ENCODE measurements at places on chromosomes 2 and 18. TPM values are rescaled to one million over a fixed set of nuclear protein-coding genes. Genes with fewer than 3 reads are reported as not detected.

DNA sequence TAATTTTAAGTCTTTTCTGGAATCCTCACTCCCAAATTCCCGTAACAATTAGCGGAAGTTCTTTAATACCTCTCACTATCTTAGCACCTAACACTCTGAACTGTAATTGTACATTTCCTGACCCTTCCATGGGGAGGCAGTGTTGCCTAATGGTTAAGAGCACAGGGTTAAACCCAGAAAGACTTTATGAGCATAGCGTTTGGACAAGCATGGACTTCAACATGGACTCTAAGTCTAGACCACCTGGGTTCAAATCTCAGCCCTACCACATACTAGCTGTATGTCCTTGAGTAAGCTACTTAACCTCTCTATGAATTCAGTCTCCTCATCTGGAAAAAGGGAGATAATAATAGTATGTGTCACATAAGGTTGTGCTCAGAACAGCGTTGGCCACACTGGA, 13.0 kb downstream of the ANTXR1 start:
- H3K4me3 ChIP-seq, result no peak overlapping the region
- no peaks in the 10 kb centered on the region for H3K36me3 ChIP-seq
- no peaks in the 10 kb centered on the region for H3K4me1 ChIP-seq
- DNase-seq, result peak; percentile 24
- no peaks in the 10 kb centered on the region for H3K27me3 ChIP-seq

- DNase-seq, result no peak
- H3K27me3 ChIP-seq, result no peaks in the 10 kb centered on the region
- H3K4me3 ChIP-seq, result peak overlapping the region; percentile 0
- H3K4me1 ChIP-seq, result no peaks in the 10 kb centered on the region
- peaks cover 16% of the 10 kb centered on the region for H3K36me3 ChIP-seq
These were observed 23.5 kb downstream of the IFIH1 start for GRCh38 chr2:162295009-162295408.

DAW1 gene
- total RNA-seq, result not detected

GCFC2 gene
- total RNA-seq, result 12.0 TPM

CELF4 gene
- not detected for total RNA-seq

Data from natural killer cell (primary cell).